ENCODE measurements at places on chromosomes 3 and 15.

- no peak for DNase-seq
These were observed 48.8 kb downstream of the BLM start for GRCh38 chr15:90765966-90766365.

DNA sequence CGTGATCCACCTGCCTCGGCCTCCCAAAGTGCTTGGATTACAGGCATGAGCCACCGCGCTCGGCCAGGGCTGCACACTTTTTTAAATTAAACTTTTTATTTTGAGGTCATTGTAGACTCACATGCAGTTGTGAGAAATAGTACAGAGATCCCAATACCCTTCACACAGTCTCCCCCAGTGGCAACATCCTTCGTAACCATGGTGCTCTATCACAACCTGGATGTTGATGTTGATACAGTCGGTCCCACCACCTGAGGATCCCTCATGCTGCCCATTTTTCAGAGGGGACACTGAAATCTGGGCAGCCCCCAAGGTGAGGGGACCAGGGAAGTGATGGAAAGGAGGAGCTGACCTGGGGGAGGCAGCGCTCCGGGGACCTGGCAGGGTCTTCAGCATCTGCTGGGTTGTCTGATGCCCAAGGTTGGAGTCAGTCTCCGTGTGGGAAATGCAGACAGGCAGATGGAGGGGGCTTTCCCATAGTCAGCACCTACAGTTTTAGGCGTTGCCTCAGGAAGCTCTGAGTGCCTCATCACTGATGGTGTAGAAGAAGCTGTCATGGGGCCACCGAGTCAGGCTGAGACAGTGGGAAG, 17.1 kb downstream of the FAH start:
- DNase-seq = no peak

DNA sequence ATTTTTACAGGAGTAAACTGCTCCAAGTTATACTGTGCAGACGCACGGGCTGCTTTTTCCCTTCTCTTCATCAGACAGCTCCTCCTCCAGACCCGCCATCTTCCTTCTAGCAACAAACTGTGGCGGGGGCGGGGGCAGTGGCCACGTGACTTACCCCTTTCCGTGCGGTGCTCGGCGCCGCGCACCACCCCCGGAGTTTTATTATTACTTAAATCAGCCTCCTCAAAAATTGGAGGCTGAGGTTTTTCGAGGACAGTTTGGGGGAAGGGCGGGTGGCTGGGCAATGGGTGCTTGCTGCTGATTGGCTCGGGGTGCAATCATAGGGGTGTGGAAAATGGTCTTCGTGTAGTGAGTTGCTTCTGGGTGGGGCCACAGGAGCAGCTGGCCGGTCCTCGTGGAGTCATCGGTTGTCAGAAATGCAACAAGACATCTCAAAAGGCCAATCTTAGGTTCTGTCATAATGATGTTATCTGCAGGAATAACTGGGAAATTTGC, 77.1 kb upstream of the MFGE8 start:
- DNase-seq = no peak

- DNase-seq = no peak
These were observed 6.7 kb downstream of the RASGRP1 start for GRCh38 chr15:38557921-38558320.

- no peak for DNase-seq
These were observed 73.9 kb downstream of the BOC start for GRCh38 chr3:113285226-113285625.

- no peak for DNase-seq
These were observed 33.3 kb downstream of the MGLL start for GRCh38 chr3:127789051-127789450.

- no peak for DNase-seq
These were observed 230.4 kb upstream of the CHRM5 start for GRCh38 chr15:33737687-33738601.

DNA sequence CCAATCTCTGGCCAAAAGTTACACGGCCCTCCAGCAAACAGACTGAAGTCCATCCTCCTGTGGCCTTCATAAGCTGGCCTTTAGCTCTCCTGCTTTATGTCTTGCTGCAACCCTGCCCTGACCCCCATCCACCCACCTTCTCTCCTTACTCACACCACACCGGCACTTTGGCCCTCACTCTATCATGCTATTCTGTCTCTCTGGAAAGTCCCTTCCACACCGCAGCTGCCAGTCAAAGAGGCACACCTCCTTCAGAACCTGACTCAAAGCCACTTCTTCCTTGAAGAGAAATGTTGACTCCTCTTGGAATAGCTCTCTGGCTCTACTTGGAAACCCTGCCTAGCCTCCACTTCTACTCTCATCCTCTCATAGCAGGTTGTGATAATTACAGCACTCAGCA, 4.5 kb downstream of the GPR156 start:
- DNase-seq = no peak

GRCh38 chr3:174784206-174784934, 74.8 kb upstream of the NAALADL2 start:
- DNase-seq = no peak

DNA sequence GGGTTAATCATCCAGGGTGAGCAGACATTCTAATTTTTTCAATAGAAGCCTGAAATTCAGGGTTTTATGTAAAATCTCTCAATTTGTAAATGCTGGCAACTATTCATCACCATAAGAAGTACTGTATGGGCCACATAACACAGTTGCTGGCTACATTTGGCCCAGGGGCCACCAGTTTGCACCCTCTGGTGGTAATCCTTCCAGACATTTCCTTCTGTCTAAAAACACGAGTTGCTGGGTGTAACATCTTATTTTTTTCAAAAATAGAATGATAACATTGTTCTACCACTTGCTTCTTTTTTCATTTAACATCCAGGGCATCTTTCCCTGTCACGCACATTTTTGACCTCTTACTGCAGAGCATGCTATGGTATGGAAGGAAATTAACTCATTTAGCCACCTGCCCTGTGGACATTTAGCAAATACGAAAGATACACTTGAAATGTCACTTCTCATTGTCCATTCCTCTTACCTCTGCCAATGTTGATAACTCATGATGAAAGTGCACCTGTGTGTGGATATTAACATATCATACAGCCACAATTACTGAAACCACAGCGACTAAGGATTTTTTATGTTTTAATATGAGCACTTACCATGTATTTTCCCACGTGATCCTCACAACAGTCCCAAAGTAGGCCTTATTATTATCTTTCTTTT, 117.5 kb upstream of the ARHGEF3 start:
- DNase-seq = no peak

DNA sequence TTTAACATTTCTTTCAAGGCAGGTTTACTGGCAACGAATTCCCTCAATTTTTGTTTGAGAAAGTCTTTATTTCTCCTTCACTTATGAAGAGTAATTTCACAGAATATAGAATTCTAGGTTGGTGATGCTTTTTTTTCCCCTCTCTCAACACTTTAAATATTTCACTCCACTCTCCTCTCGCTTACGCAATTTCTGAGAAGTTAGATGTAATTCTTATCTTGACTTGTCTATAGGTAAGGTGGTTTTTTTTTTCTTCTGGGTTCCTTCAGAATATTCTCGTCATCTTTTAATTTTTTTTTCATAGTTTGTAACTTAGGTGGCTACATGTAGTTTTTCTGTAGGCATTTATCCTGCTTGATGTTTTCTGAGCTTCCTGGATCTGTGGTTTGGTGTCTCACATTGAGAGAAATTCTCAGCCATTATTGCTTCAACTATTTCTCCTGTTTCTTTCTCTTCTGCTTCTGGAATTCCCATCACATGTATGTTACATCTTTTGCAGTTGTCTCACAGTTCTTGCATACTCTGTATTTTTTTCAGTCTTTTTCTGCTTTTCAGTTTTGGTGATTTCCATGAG, 189.4 kb upstream of the GOLGA6L4 start:
- no peak for DNase-seq

DNA sequence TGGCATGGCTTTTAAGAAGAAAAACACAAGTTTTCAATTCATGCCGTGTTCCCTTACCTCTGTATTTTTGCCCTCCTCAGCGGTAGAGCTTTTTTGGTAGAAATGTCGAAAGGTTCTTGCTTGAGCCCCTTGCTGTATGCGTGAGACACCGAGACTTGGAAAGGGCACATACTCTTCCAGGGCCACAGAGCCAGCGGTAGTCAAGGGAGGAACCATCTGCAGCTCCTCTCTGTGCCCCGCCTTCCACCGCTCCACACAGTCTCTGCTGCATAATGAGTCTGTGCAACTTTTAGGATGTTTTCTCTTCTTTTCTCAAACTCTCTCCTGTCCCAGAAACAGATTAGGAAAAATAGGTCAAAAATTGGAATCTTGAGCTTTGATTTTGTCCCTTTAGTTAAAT, 77.5 kb downstream of the LPP start:
- no peak for DNase-seq

- DNase-seq = no peak
These were observed 40.8 kb upstream of the PRR23E start for GRCh38 chr3:127151992-127152650.

GRCh38 chr3:125187599-125187910, 25.0 kb downstream of the SLC12A8 start:
- DNase-seq = no peak

- no peak for DNase-seq
These were observed 514.3 kb upstream of the PPP2R3A start for GRCh38 chr3:135451037-135451785.
